ENCODE measurements at places on chromosomes 6 and 20. TPM values are rescaled to one million over a fixed set of nuclear protein-coding genes. Genes with fewer than 3 reads are reported as not detected.

PGC gene
- total RNA-seq = not detected

CENPW gene
- total RNA-seq = 12.2 TPM

ACTR5 gene
- 9.7 TPM for total RNA-seq

GNMT gene
- total RNA-seq = 0.33 TPM
